CD4-positive, alpha-beta T cell treated with Interleukin-15 for 1 hour (primary cell): ENCODE measurements at places on chromosomes 3 and 15.
A peak's percentile ranks its signal among the peaks of the same experiment; 100 is the strongest.

DNA sequence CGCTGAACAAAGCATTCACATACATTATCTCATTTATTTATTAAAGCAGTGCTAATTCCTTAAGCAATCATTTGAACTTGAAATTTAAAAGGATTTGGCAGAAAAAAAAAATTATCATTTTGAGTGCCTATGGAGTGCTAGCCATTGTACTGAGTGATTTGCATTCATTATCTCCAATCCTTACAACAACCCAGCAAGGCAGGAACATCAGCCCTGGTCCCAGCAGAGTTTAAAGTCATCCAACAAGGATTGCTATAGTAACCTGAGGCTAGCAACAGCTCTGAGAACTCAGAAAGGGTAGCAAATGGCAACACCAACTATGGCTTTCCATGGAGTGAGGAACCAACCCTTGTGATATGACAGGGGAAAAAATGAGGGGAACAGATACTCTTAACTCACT, 237.6 kb upstream of the SETMAR start:
- no peak for DNase-seq

GRCh38 chr3:118736107-118736506, 298.5 kb downstream of the IGSF11 start:
- no peak for DNase-seq

DNA sequence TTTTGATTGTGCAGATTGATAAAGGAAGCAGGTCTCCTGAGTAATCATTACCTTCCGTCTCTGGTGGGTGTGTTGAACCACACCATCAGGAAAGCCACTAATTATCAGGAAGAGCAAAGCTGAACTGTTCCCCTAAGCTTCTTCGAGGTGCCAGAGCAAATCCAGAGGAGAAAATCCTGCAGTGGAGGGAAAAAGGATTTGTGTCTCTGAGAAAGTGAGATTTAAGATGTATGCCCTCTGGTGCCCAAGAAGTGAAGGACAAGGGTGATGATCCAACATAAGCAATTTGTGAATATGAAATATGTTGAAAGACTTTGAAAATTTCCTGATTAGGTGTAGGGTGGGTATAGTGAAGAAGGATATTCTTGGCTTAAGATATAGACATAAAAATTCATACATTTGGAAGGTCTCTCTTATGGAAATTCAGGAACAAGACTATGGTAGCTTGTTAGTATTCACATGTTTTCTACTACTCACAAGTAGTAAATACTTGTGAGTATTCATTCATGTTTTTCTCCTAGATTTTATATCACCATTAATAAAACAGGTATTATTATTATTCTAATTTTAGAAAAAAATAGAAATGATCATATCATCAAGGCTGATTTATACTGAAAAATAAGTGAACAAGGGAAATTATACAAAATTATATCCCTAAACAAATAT, 34.8 kb downstream of the COMMD2 start:
- no peak for DNase-seq

DNA sequence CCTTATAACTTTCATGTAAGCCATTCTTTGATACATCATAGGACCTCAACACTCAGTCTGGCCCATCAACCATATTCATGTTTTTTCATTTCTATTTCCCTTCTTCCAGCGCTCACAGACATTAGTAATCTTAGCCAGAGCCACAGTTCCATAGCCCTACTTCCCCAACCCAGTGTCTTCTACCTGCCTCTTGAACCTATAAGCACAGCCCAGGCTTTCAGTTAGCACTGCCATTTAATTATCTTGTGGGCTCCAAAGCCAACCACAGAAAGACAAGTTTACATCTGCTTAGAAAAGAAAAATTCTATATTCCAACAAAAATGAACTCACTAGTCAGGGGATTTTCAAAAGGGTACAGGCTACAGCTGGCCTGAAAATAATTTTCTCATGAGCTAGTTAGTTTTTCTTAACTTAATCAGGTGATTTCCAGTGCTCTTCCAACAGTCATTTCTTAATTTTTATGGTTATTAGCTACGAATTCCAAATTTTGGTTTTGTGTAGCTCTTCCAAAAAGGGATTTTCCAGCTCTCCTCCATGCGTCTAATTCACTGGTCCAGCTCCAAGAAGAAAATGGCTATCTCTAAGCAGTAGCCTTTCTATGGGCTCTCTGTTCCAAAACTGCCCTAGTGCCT, 13.7 kb downstream of the CD200 start:
- DNase-seq, result no peak

DNA sequence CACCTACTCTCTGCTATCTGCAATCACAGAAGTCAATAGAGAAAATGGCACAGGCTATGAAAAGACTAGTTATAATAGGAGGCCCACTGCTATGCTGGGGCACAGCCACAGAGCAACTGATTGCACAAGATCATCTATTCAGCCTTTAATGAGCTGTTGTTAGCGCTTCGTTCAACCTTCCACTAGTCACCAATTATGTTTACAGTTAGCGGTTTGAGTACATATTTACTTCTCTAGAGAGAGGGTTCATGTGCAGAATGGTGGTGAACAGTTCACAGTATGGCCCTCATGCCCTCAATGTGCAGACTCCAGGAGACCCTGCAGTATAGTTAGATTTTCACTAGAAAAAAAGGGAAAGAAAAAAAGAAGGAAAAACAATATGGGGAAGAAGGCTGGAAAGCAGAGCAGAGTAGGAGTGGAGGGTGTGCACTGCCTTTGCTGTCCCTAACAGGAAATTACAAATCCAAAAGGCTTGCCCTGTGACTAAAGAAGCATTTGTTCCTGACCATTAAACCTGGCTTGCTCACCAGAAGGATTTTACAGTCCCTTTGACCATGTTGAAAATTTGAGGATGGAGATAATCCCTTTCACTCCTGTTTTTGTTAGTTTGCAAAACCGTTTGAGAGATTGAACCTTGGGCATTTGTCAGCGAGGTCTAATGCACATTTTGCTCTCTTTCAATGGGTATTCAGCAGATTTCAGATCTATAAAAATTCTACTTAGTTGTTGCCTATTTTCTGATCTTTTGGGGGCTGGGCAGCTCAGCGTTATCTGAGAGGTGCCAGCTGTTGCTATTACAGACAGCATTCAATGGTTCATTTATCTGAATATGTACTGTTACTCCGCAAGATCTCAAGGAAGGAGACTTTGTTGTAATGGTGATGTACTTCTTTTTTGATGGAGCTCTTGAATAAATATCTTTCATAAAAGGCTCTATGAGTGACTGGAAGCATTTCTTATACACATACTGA, 296.1 kb downstream of the LSAMP start:
- DNase-seq, result no peak

DNA sequence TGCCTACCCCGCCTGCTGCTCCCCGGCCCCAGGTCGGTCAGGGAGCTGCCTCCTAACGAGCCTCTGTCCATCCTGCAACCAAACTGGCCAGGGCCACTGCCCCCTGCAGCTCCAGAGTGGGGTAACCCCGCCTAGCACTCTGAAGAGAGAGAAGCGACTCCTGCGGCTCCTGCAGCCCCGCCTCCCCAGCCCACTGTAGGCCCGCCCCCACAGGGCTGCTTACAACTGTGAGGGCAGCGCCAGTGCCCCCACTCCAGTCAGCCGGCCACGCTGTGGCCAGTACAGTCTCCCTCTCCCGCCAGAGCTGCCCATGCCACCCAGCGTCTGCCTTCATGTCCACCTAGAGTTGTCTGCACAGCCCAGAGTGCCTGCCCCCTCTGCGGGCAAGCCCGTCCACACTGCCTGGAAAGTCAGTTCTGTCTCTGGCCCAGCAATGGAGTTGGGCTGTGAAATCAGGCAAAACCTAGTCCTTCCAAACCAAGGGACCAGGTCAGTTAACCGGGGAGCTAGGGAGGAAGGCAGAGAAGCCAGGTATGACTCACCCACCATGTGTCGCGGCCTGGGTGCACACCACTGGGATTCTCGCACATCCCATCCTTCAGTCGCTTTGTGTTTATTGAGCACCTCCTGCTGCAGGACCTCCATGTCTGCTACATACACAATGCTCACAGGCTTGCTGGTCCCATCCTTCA, 2.4 kb downstream of the UCN2 start:
- DNase-seq, result peak; percentile 41

DNA sequence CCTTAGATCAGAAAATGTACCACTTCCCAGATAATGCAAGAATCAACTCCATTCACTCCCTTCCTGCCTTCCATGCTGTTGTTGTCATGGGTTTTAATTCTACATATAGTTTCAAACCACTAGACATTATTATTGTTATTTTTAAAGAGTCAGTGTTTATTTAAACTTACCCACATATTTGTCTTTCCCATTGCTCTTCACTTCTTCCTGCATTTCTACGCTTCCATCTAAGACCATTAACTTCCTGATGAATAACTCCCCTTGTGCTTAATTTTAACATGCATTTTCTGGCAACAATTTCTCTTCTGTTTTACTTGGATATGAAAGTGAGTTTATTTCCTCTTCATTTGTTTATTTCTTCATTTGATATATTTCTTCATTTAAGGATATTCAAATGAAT, 127.1 kb upstream of the FHIT start:
- no peak for DNase-seq
